GM12878 (cell line): ENCODE measurements at places on chromosomes 2 and 18. TPM values are rescaled to one million over a fixed set of nuclear protein-coding genes. Genes with fewer than 3 reads are reported as not detected.

DNA sequence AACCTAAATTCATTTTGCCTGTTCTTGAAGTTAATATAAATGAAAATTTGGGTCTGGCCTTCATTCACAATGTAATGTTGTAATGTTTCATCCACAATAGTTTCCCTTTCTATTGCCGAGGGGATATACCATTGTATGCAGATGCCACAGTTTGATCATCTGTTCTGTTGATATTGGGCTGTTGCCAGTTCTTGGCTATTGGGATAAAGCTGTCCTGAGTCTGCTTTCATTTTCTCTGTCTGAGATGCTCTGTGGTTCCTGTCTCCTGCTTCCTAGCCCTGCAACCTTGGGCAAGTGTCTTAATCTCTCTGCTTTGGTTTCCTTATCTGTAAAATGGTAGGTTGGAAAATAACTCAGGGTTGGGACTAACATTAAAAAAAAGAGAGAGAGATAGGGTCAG is 25.2 kb downstream of the B3GNT2 start:
- DNase-seq: no peak

GRCh38 chr18:46756559-46757201 is at the start of gene ST8SIA5:
Gene ST8SIA5, minus strand, starts transcription at chr18:46757053. Its CDS starts 545 bp downstream, at chr18:46756508.
- no peak for DNase-seq

DNA sequence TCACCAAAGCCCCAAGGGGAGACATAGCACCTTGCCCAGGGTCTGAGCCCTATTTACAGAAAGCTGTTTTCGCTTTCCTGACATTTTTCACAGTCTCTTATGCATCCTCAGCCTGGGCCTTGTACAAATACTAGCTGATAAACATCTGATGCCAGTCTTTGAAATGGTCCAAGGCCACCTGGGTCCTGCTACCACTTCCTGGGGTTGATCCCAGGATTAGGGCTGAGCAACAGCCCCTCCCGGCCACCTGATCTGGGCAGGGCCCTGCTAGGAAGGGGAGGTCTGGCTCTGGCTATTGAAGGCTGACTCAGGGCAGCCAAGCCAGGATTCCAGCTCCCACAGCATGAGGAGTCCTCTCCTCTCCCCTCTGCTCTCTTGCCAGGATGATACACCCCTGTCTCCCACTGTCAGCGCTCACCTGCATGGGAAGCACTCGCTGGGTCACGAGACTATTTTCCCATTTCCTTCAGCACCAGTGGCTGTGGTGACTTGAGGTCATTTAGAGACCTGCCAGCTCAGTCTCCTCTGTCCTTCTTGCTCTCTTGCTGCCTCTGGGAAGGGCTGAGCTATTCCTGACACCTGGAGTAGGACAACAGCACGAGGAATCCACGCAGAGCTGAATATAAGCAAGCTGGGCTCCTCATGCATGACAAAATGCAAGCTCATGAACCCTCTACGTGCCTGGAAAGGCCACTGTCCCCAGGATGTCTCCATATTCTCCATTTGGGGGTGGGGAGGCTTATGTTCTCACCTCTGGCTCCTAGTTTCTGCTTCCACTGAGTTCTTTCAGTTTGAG is 53.0 kb upstream of the LGALSL start:
- DNase-seq: no peak

Gene COL6A3
- total RNA-seq: 0.43 and 0.51 TPM in 2 replicates

Gene TSN
- total RNA-seq: 58.3 and 61.4 TPM in 2 replicates
